ENCODE measurements at places on chromosomes 2 and 18.

DNA sequence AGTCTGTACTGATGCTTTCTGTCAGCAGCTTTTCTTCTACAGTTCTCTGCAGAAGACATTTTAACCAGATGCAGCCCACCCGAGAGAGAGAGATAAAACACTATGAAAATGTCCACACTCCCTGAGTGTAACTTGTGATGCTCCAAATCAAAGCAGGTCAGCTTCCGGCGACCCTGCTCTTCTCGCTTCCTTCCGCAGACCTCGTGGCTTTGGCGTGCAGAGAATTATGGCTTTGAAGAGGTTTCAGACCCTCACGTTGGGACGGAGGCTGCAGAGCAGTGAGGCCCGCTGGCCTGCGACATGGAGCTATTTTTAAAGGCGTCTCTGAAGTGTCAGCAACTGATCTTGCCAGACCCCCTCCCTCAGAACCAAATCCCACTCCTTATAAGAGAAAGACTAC is 41.8 kb downstream of the TMEM163 start:
- no peak for DNase-seq

DNA sequence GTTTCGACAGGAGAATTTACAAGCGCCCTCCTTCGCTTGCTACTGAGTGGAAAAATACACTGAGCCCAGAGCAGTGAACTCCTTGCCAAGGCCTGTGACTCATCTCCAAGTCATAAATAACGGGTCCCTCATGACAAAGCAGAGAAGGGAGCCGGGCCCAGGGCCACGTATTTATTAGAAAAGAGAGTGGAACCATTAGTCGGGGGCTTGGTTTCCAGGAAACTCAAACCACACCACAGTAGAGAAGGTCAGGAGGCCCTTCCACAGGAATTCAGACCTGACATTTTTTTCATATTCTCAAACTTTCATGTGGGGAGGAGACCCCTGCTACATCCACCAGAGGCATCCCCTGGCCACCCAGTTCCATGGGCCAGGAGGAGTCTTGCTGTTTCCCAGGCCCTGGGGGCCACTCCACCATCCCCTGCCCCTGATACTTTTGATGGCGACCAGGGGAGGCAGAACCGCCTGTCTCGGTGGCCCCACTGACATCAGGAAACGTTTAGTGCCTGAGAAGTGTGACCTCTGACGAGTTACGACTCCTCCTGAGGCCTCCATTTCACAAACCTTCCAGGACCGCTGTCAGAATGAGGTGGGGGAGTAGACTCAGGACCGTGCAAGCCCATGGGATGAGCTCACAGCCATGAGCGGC is 289.7 kb downstream of the DYSF start:
- no peak for DNase-seq

GRCh38 chr18:77530732-77531131 is 281.1 kb downstream of the GALR1 start:
- DNase-seq = no peak

DNA sequence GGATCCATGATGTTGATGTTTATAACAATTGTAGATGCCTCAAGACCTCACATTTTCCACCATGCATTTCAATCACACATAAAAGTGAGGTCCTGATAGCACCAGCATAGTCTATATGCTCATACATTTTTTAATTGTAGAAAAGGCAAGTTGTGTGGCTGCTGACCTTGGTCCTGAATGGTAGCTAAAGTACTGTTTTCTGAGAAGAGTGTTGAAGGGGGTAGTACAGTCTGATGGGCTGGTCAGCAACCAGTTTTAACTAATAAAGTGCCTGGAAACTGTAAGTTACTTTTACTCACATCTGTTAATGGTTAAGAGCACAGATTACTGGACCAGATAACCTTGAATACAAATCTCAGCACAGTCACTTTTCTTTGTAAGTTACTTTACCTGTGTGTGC is 15.9 kb downstream of the ZNF638 start:
- DNase-seq = no peak

DNA sequence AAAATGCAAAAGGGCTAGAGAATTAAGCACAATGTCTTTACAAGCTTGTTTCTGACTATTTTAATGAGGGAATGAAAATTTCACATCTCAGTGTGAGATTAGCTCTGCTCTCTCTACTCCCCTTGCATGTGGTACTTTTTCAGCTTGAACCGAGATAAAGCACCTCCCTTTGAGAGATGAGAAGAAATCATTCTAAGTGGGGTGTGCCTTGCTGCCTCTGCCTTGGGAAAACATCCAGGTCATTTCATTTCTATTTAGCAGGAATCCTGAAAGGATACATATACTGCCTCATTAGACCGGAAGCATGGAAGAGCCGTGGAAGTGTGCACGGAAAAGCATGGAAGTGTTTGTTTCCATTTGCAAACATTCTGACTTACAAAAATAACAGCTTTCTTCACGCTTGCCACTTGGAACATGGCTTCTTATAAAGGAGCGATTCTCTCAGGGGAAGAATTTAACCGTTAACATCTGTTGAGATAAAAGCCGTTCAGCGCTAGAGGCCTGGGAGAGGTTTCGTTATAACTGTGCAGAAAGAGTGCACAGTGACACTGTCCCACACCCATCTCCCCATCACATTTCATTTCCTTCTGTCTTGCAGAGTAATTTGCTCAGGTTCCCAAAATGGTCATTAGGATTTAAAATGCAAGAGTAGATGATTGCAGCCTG is 16.7 kb downstream of the NOSTRIN start:
- DNase-seq = no peak

GRCh38 chr2:73891276-73891901 is 1.4 kb upstream of the ACTG2 start:
- DNase-seq = no peak

DNA sequence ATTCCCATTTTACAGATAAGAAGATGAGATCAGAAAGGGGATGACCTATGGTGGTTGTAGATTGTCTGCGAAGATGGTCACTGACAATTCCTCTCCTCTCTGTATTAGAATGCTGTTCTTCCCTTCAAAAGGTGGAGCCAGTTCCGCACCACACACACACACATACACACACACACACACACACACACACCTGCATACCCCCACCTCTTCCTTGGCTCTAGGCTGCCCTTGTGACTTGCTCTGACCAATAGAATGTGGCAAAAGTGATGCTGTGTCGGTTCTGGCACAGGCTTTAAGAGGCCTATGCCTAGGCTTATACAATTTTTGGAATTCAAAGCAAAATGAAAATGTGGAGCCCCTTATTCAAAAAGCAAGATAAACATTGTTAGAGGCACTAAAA is 88.0 kb downstream of the ZFP36L2 start:
- no peak for DNase-seq

DNA sequence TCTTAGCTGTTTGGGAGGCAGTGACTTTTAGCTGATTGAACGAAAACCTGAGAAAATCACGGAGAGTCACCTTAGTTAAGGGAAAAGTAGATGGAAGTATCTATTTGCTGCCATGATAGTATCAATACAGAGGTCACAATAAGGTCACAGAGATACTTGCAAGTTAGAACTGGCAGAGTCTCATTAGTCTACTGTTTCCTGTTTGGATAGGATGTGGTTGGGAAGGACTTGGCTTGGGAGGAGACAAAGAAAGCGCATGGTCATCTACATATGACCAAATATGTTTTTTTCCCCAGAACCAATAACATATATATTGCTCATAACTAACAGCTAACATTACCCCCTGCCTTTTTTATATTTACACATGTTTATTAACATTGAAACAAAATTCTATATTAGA is 78.4 kb upstream of the AQP4 start:
- no peak for DNase-seq

- DNase-seq = no peak
Observed at GRCh38 chr2:121297217-121297830, 12.3 kb upstream of the TFCP2L1 start.

GRCh38 chr2:145304501-145304900 is 784.6 kb upstream of the ZEB2 start:
- no peak for DNase-seq

GRCh38 chr2:149021761-149022160 is 16.7 kb upstream of the LYPD6B start:
- DNase-seq = no peak

GRCh38 chr2:72003796-72004195 is 143.9 kb downstream of the CYP26B1 start:
- DNase-seq = no peak
